ENCODE measurements at places on chromosomes 1 and 21.
A peak's percentile ranks its signal among the peaks of the same experiment; 100 is the strongest.

DNA sequence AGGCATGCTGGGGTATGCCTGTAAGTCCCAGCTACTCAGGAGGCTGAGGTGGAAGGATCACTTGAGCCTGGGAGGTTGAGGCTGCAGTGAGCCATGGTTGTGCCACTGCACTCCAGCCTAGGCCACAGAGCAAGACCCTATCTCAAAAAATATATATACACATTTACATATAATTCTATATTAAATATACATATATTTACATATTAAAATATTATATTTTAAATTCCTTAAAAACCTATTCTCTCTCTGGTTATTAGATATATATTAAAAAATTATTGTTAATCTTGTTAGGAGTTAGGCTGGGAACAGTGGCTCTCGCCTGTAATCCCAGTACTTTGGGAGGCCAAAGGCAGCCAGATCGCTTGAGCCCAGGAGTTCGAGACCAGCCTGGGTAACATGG lies 22.7 kb downstream of the GLMN start:
- no peak for DNase-seq

DNA sequence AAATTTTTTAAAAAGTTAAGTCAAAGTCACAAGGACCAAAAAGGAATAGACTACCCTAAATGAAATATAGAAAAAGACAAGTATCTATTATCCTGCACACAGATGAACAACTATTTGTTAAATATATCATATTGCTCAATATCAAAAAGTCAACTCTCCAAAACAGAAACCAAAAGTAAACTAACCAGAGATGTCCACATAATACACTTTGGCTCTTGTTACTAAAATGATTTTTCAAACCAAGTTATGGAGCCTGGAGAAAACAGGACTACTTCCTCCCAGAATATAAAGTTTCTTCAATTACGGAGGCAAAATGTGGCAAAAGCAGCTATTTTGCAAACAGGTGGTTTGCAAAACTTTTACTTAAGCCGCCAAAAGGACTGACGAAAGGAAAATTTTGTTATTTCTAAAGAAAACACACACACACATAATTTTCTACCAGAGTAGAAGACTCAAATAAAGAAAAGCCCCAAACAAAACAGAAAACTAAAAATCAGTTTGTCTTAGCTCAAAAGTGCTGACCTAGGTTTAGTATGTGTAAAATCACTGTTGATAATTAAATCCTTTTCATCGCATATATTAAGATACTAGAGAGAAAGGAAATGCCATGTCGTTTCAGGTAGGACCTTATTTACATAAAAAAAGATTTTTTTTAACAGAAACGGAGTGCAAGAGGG lies 1.1 kb downstream of the DPYD start:
- peak; percentile 32 for DNase-seq

DNA sequence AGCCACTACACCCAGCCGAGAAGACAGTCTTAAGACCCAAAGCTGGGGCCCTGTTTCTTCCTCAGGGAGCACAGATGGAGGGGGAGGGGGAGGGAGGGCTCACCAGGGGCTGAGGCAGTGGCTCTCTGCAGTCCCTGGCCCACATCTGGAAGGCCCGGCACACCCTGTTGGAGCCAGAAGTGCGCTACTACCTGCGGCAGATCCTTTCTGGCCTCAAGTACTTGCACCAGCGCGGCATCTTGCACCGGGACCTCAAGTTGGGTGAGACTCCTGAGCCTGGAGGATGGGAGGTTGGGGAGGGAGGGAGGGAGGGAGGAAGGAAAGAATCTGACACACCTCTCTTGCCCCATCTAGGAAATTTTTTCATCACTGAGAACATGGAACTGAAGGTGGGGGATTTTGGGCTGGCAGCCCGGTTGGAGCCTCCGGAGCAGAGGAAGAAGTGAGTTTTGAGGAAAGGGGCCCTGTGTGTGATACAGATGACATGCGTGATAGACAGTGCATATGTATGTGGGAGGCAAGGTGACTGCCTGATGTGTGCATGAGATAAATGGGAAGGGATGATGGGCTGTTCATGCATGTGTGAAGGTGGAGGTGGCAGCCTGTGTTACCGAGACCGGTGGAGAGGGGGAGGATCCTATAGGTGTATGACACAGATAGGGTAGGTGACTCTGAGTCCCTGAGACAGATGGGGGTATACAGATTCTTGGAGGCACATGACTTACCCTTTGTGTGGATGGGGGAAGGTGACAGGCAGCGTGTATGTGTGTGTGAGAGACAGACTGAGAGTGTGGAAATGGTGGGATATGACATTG lies 1.5 kb downstream of the PLK3 start:
- DNase-seq, result no peak

DNA sequence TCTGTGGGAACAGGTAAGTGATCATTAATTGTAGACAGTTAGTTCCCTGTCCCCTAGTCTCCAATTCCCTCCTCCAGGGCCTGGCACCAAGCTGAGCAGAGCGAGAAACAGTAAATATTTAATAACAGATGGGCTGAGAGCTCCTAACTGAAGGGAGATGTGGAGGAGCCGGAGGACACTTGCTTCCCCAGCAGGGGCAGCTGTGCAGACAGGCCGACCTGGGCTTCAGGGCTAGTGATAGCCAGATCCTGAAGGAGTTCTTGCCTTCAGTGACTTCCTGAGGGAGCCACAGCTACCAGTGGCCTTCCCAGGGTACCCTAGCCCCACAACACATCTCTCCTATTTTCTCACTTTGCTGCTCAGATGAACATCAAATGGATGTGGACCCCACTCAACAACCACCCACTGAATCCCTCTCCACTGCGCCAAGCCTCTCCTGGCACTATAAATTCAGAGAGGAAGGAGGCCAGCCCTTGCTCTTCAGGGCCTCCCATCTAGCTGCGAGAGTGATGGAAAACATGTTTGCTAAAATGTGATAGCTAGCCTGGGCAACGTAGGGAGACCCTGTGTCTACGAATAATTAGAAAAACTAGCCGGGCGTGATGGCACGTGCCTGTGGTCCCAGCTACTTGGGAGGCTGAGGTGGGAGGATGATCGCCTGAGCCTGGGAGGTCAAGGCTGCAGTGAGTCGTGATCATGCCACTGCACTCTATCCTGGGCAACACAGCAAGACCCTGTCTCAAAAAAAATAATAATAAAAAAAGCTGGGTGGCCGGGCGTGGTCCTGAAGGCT lies 26.9 kb upstream of the SYNC start:
- no peak for DNase-seq

GRCh38 chr1:109790735-109791494 lies 27.2 kb upstream of the EPS8L3 start:
- peak; percentile 68 for DNase-seq

DNA sequence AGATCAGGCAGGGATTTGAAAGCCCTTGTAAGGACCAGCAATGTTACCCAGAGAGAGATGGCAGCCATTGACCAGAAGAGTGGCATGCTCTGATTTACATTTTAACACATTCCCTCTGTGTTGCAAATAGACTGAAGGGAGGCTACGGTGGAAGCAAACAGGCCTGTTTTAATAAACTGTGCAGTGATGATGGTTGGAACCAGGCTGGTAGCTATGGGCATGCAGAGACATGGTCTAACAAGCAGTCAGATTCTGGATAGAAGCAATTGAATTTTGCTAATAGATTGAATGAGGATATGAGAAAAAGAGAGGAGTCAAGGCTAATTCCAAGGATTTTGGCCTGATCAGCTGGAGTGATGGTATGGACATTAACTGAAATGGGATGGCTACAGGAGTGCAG lies 32.3 kb upstream of the ZNF648 start:
- no peak for DNase-seq

DNA sequence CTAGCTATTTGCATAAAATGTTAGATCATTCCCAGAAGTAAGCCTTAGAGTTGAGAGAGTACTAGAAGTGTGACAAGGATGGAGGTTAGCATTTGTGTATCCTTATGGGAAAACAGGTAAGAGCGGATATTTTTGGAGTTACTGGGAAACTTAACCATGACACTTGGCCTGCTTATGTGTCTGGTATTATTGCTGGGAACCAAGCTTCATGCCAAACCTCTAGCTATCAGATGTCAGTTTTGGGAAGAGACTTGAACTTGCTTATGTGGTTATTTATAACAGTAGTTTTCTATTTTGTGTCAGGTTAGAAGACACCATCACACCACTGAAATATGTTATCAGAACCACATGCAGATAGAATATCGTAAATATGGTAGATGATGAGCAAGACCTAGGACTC lies 230.3 kb upstream of the SGIP1 start:
- no peak for DNase-seq

DNA sequence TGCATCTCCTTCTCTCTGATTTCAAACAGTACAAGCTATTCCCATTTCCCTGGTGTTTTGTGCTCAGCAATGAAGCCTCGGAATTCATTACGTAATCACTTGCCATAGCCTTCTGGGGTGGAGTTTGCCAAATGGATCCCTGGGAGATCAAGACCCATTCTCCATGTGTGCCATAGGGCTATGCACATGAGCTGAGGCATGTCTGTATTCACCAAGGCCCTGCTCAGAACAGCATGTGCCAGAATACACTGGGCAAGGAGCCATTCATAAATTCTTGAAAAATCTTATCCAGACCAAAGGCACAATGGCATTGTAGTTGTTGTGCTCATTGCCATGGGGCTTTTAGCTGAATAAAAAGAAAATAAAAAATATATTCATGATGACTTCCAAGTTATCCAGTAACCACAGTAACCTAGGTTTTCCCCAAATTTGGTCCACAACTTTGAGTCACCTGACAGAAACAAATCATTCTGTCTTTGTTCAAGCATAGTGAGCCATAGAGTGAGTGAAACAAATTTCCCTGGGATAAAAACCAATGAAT lies 53.0 kb downstream of the CRB1 start:
- peak; percentile 25 for DNase-seq

GRCh38 chr21:15557925-15558324 lies 171.9 kb upstream of the USP25 start:
- no peak for DNase-seq
